ENCODE measurements at places on chromosomes 12 and 14. TPM values are rescaled to one million over a fixed set of nuclear protein-coding genes. Genes with fewer than 3 reads are reported as not detected.
A peak's percentile ranks its signal among the peaks of the same experiment; 100 is the strongest.

DNA sequence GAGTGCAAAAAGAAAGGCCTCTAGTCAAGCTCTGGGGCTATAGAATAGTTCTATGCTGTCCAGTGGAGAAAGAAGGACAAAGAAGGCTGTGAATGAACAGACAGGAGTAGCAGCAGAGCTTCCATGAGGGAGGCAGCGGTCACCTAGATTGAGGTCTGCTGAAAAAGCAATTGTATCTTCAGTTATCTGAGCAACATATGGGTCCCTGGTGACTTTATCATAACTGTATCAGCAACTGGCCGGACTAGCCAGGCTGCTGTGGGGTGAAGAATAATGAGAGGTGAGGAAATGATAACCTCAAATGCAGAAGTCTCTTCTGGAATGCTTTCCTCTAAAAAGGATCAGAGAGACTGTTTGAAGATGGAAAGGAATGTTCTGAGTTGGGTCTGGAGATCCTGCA, 971.3 kb upstream of the TMEM132C start:
- DNase-seq, result no peak
- no peaks in the 10 kb centered on the region for H3K27me3 ChIP-seq
- no peaks in the 10 kb centered on the region for H3K36me3 ChIP-seq
- no peak overlapping the region for H3K27ac ChIP-seq
- H3K4me3 ChIP-seq, result no peak overlapping the region

DNA sequence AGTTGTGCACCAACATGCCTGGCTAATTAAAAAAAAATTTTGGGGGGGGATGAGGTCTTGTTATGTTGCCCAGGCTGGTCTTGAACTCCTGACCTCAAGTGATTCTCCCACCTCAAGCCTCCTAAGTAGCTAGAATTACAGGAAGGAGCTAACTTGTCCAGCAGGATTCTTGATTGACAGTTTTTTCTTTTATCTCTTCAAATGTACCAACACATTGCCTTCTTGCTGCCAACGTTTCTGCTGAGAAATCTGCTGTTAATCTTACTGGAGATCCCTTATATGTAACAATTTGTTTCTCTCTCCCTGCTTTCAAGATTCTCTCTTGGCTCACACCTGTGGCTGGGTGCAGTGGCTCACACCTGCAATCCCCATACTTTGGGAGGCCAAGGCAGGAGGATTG, 22.4 kb upstream of the MARK3 start:
- H3K27me3 ChIP-seq, result no peaks in the 10 kb centered on the region
- peak overlapping the region; percentile 74 for H3K27ac ChIP-seq
- DNase-seq, result peak; percentile 19
- H3K36me3 ChIP-seq, result no peaks in the 10 kb centered on the region
- H3K4me1 ChIP-seq, result peaks cover 6% of the 10 kb centered on the region

- DNase-seq, result no peak
- no peaks in the 10 kb centered on the region for H3K4me1 ChIP-seq
- H3K36me3 ChIP-seq, result no peaks in the 10 kb centered on the region
- H3K27me3 ChIP-seq, result peaks cover 5% of the 10 kb centered on the region
These were observed 22.8 kb upstream of the DHRS4 start for GRCh38 chr14:23930742-23931141.

The MUCL1 gene
- total RNA-seq, result not detected

DNA sequence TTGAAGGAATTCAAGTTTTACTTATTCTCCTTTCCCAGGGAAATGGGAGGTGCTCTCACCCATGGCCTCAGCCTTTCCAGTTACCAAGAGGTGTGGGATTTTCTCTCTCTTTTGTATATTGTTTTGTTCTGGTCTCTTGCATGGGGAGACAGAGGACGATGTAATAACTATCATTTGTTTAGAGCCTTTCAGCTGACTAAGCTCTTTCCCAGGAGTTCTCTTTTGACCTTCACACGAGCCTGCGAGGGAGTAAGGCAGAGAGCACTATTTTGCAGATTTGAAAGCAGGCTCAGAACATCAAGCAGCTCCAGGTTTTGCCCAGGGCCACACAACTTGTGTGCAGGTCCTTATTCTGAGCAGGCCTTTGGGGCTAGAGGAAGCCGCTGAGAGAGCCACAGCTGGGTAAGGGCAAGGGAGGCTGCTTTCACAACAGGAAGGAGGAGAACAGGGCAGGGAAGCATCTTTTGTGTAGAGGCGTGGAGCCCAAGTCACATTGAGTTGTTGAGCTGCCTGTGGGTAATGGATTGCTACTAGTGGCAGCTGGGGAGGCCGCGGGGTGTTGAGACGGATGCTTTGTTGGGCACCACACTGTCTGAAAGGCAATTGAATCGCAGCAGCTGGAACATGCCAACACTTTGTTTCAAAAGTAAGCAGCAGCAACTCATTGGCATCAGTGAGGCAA, 116.2 kb downstream of the PRMT8 start:
- no peaks in the 10 kb centered on the region for H3K36me3 ChIP-seq
- no peak for DNase-seq
- no peak overlapping the region for H3K27ac ChIP-seq
- H3K4me3 ChIP-seq, result no peak overlapping the region

GRCh38 chr14:101072531-101072930, 169.0 kb upstream of the RTL1 start:
- H3K27me3 ChIP-seq, result no peaks in the 10 kb centered on the region
- H3K4me1 ChIP-seq, result peaks cover 52% of the 10 kb centered on the region
- H3K27ac ChIP-seq, result peak overlapping the region; percentile 96
- no peak for DNase-seq
- H3K4me3 ChIP-seq, result no peak overlapping the region

GRCh38 chr12:50088577-50089335, 3.6 kb downstream of the SMARCD1 start:
- DNase-seq, result peak; percentile 59
- H3K27ac ChIP-seq, result peak overlapping the region; percentile 61
- H3K36me3 ChIP-seq, result peaks cover 29% of the 10 kb centered on the region

DNA sequence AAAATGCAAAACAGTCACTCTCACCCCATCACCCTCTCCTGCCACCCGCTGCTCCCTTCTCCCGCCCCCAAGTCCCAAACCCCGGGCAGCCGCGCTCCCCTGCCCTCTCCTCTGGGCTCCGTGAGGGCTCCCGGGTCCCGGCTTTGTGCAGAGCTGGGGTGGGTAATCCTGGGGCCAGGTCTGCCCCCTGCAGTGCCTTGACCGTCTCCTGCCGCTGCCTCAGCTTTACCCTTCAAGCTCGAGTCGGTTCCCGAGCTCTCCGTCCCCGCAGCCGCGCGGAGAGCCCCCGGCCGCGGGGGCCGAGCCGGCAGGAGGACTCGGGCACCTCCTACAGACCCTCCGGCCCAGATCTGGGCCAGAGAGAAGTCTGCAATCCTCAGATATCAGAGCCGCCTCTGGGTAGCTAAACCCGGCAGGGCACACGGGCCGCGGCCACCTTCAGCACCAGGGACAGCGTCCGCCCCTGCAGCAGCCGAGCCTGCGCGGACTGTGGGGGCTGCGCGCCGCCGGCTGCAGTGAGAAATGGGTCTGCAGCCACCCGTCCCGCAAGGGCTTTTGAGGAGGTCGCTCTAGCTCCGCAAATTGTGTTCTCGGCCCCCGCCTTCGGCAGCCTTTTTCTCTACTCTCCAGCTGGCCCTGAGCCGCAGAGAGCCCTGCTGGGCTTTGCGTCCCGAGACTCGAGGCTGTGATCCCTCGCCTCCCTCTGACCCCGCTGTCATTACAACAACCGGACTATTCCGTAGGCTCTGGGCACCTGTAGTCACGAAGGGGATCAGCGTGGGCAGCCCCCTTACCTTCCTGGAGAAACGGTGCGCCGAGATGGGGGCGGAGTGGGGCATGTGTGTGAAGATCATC, 1.2 kb downstream of the PRMT8 start:
- H3K36me3 ChIP-seq, result no peaks in the 10 kb centered on the region
- peak; percentile 48 for DNase-seq
- no peak overlapping the region for H3K27ac ChIP-seq
- H3K27me3 ChIP-seq, result peaks cover 50% of the 10 kb centered on the region

- peaks cover 37% of the 10 kb centered on the region for H3K4me1 ChIP-seq
- H3K27me3 ChIP-seq, result no peaks in the 10 kb centered on the region
- H3K27ac ChIP-seq, result no peak overlapping the region
- H3K36me3 ChIP-seq, result no peaks in the 10 kb centered on the region
These were observed 3.2 kb downstream of the SUSD6 start for GRCh38 chr14:69614592-69614991.

GRCh38 chr12:27199638-27200300, 44.3 kb upstream of the STK38L start:
- no peaks in the 10 kb centered on the region for H3K27me3 ChIP-seq
- H3K4me3 ChIP-seq, result no peak overlapping the region
- no peaks in the 10 kb centered on the region for H3K36me3 ChIP-seq
- H3K4me1 ChIP-seq, result no peaks in the 10 kb centered on the region
- no peak for DNase-seq
- H3K27ac ChIP-seq, result no peak overlapping the region

DNA sequence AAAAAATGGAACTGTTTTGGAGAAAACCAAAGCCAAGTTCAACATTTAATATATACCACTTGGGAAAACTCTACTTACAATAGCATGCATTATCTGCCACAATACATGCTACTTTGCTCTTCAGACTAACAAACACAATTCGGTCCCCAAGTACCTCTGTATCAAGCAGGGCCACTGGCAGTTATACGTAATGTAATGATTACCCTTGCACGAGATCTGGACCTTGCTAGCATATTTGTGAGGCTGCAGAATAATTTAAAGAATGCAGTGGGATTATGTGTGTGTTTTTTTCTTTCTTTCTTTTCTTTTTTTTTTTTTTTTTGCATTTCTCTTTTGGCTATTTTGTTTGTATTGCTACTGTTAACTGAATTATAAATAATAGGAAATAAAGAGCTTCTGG, 22.8 kb upstream of the PYGL start:
- no peak overlapping the region for H3K27ac ChIP-seq
- no peak overlapping the region for H3K4me3 ChIP-seq
- no peak for DNase-seq
- H3K4me1 ChIP-seq, result peaks cover 16% of the 10 kb centered on the region
- no peaks in the 10 kb centered on the region for H3K36me3 ChIP-seq
- H3K27me3 ChIP-seq, result peaks cover 7% of the 10 kb centered on the region

DNA sequence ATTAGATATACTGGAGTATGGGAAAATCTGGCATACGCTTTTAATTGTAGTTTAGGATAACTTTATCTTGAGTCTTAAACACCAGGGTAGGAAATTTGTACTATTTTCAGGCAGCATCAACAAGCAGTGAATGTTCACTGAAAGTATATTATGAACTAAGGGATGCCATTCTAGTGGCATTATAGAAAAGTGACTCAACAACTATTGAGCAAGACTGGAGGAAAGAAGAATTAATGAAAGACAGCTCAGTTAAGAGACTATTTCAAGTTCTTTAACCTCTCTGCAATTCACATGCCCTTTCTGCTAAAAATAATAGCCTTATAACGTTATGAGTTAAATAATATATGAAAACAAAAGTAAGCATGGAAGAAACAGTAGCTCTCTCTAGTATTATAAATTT, 343.1 kb downstream of the FSCB start:
- H3K36me3 ChIP-seq, result no peaks in the 10 kb centered on the region
- no peak for DNase-seq
- no peak overlapping the region for H3K4me3 ChIP-seq
- H3K27me3 ChIP-seq, result no peaks in the 10 kb centered on the region

DNA sequence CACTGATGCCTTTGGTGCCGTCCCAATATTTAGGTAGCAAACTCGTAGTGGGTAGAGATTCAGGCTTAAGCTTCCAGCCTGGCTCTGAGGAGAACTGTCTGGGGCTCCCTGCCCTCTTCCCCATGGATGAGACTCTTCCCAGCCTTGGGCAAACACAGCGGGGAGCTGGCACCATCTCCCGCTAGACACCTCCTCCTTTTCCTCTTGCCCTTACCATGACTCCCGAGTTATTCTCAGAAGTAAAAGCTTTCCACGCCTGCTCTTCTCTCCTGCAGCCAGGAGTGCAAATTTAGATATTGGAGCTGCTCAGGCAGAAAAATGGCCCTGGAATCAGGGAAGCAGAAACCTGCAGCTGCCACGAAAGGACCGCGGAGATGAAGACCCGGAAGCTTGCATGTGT, 45.6 kb upstream of the RBM19 start:
- no peak overlapping the region for H3K27ac ChIP-seq
- no peak overlapping the region for H3K4me3 ChIP-seq
- no peaks in the 10 kb centered on the region for H3K27me3 ChIP-seq
- no peaks in the 10 kb centered on the region for H3K4me1 ChIP-seq
- DNase-seq, result no peak

- no peaks in the 10 kb centered on the region for H3K27me3 ChIP-seq
- peaks cover 13% of the 10 kb centered on the region for H3K4me1 ChIP-seq
- no peak overlapping the region for H3K27ac ChIP-seq
- H3K36me3 ChIP-seq, result no peaks in the 10 kb centered on the region
- H3K4me3 ChIP-seq, result no peak overlapping the region
These were observed 5.3 kb upstream of the GDF11 start for GRCh38 chr12:55737581-55738122.

GRCh38 chr14:32531942-32532515, 202.9 kb downstream of the AKAP6 start:
- H3K4me1 ChIP-seq, result no peaks in the 10 kb centered on the region
- no peaks in the 10 kb centered on the region for H3K27me3 ChIP-seq
- H3K4me3 ChIP-seq, result no peak overlapping the region
- no peak overlapping the region for H3K27ac ChIP-seq

GRCh38 chr14:105888151-105888550, 361.8 kb downstream of the TMEM121 start:
- DNase-seq, result no peak
- no peaks in the 10 kb centered on the region for H3K36me3 ChIP-seq
- H3K4me1 ChIP-seq, result no peaks in the 10 kb centered on the region
- H3K4me3 ChIP-seq, result no peak overlapping the region
- H3K27ac ChIP-seq, result no peak overlapping the region
- no peaks in the 10 kb centered on the region for H3K27me3 ChIP-seq

DNA sequence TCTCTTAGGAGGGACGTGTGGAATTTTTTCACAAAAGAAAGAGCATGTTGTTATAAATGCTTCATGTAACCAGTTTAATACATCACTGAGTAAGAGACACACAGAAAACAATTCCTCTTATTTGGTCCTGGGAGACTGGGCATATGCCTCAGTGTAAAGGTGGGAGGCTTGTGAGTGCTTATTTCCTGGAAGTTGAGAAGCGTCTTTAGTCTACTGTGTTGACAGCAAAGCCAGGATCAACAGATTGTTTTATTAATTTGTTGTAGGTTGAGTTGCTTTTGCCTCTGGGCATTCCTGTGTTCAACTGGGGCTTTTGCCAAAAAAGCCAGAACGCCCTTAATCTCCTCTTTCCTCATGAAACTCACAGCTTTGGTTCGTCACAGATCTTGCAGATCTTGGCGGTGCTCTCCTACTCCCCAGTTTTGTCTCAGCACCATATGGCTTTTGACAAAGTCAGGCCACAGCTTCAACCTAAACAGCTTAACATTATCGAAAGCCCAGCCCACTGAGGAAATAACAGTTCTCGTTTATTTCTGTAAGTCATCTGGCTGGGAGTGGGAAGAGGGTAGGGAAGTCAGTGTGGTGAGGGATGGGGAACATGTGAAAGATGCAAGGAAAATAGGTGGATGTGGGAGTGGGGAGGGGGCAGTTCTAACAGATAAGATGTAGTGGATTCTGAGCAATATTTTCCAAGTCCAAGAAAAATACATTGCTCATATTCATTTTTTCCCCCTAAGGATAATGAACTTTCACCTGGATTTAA, 227.2 kb downstream of the DACT1 start:
- no peaks in the 10 kb centered on the region for H3K27me3 ChIP-seq
- no peak overlapping the region for H3K4me3 ChIP-seq
- H3K36me3 ChIP-seq, result no peaks in the 10 kb centered on the region
- no peak for DNase-seq

GRCh38 chr12:122123051-122123760, 44.6 kb downstream of the MLXIP start:
- H3K4me3 ChIP-seq, result no peak overlapping the region
- no peaks in the 10 kb centered on the region for H3K27me3 ChIP-seq
- no peak overlapping the region for H3K27ac ChIP-seq

The POTEG gene
- total RNA-seq, result not detected

GRCh38 chr14:94145902-94146527, 16.6 kb upstream of the IFI27L2 start:
- no peak overlapping the region for H3K27ac ChIP-seq
- no peaks in the 10 kb centered on the region for H3K27me3 ChIP-seq
- no peak overlapping the region for H3K4me3 ChIP-seq
- no peaks in the 10 kb centered on the region for H3K36me3 ChIP-seq
- DNase-seq, result no peak
- H3K4me1 ChIP-seq, result no peaks in the 10 kb centered on the region
